ENCODE measurements at places on chromosomes 11 and 22.

DNA sequence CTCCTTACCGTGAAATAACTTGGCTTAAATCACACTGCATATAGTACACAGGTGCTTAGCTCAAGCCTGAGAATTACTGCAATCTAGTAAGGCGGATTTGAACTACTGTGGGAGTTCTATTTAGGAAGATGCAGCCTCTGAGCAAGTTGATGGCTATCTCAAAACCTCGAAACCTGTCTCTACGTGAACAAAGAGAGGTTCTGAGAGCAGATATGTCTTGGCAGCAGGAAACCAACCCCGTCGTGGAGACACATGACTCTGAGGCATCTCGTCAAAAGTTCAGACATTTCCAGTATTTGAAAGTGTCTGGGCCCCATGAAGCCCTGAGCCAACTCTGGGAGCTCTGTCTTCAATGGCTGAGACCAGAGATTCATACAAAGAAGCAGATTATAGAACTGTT lies 5.9 kb downstream of the ZNF215 start:
- DNase-seq = no peak

DNA sequence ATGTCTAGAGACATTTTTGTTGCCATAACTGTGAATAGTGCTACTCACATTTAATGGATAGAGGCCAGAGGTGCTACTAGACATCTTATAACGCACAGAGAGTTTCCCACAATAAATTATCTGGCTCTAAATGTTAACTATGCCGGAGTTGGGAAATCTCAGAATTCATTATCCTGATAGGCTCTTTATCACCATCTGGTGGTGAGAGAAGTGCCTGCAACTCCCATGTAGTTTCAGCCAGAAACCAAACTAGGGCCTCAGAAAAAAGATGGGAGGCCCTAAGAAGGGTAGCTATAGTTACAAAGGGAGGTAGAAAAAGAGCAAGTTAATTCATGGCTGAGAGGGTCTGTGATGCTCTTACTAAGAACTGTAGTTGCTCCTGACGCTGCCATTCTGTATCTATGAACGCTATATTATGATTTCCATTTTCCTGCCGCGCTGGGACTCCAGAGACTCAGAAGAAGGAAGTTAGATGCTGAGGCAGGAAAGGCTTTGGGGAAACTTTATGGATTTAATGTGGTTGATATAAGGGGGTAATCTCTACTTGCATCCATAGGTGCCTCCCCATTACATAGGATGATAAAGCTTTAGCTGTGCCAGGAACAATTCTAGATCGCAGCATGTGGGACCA lies 22.9 kb upstream of the MRPL17 start:
- DNase-seq = no peak

DNA sequence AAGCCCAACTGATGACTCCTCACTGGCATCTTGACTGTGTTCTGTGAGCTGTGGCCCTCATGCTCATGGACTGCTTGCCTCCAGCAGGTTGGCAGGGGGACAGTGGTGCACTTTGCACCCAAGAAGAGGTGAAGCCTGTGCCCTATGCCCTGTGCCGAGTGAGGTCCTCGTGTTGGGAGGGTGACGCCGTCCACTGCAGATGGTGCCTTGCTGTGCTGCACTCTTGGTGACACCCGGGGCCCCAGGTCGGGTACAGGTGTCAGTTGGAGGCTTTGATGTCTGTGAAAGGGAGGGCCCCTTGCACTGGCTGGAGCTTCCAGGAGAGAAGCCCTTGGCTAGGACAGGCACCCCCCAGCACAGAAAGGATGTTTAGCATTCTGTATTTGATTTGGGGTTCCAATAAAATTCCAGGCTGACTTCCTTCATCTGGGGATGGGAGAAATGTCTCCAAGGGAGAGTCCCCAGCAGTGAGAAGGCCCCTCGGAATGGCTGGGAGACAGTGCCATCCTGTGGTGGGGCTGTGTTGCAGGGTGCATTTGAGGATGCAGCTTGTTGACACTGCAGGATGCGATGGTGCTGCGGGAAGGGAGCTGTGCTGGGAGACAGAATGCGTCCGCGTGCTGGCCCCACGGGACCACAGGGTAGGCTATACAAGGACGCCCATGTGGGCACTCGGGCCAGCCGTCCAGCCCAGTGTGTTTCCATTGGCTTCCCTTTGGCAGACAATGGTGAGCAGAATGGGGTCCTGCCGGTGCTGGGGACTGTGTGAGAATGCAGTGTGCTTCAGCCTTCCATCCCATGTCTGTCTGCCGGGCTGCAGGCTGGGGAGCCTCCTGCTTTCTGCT lies 2.5 kb upstream of the ZDHHC8 start:
- no peak for DNase-seq

GRCh38 chr11:61948505-61948904 lies 1.6 kb upstream of the BEST1 start:
- DNase-seq = no peak

DNA sequence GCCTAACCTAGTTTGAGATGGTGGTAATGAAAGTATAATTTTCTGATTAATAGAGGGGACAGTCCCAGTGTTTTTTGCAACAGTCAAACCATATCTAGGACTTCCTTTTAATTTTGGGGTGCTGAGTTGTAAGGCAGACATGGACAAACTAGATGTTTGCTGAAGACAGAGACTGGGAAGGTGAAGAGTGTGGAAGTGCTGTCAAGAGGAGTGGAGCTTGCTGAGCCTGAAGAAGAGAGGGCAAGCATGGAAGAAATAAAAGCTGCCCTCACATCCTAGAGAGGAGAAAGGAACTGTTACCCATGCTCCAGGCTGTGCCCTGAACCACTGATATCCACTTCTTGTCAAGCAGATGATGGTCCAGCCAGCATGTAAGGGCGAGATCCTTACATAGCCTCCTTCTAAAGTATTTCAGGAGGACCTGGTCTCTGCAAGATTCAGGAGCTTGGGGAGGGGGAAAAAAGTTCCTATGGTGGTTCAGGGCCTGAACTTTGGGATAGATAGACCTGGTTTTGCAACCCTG lies 51.4 kb downstream of the PRR5L start:
- no peak for DNase-seq

GRCh38 chr22:36925388-36926290 lies 12.2 kb downstream of the CSF2RB start:
- DNase-seq = no peak

- DNase-seq = no peak
These were observed 57.6 kb upstream of the FTH1 start for GRCh38 chr11:62024936-62025486.

DNA sequence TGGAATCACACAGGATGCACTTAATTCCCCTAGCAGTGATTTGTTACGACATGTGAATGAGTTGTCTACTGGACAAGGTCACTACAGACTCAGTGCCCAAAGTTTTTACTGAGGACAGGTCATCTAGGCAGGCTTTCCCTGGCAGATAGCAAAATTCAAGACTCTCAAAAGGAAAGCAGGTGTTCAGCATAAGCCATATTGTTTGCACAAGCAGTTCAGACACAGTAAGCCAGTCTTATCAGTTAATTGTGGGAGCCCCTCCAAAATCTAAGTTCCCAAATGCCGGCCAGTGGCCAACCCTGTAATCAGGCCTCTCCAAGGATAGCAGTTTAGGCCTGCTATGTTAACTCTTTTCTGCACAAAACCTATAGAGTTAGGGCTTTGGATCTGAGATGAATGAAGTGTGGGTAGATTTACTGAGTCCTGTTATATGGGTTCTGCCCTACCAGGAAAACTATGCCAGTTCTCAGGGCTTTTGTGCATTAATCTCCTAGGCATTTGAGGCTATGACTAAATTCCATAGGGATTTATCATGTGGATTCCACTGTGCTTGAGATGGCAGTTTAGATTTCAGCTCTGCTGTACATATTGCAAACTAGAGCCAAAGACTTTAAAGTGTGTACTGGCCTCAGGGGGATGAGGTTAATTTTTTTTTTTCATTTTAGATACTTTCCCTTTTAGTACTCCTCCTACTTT lies 4.8 kb upstream of the ARHGEF12 start:
- DNase-seq = no peak

DNA sequence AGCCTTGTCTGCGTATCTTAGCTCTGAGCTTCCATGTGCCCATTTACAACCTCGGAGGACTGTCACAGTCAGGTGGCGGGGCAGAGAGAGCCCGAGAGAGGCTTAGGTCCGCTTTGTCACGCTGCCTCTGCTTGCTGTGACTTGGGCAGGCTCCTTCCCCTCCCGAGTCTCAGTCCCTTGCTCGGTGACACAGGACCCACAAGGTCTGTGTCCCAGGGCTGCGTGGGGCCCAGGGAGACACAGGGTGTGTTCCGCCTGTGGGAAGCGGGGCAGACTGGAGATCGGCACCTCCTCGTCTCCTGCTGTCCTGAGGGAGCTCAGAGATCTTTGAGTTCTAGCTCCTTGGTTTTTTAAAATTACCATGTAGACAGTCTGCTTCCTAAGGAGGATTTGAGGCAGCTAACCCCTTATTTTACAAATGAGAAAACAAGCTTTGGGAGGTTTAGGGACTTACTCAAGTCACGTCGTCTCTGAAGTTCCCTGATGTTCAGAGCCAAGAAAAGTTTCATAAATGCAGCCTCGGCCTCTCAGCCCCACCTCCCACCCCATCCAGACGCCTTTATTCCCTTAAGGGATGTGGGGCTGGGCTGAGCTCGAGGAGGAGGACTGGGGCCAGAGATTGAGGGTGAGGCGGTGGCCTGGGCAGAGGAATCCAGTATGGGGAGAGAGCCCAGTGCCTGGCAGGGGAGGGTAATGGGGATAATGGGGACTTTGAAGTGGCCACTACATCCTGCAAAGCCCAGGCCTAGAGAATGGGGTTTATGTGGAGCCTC lies 103.6 kb downstream of the NECTIN1 start:
- DNase-seq = no peak

DNA sequence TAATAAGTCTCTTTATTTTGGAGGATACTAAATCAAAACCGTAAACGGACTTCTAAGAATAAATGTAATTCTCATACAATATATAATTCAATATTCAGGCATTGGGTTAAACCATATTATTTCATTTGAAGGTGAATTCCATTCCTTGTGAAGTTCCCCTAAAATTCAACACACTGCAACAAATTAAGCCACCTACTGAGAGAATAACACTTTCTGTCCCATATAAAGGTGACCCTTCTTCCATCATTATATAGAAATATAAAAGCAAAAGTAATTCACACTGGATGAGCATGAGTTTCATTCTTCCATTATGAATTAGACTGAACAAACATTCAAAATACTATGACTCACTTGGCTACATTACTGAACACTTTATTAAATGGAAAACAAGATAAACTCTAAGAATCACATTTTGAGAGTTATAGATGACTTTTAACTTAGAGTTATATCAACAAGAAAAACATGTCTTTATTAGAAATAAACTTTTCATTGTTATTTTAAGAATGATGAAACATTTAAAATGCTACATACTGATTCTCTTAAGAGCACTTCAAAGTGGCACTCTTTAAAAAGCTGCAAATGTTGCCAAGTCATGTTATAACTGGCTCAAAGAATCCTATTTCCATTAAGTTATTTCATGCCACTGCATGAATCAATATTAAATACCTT lies 2.8 kb downstream of the SESN3 start:
- DNase-seq = no peak

GRCh38 chr11:34936945-34937629 lies 20.7 kb downstream of the PDHX start:
- no peak for DNase-seq
